ENCODE measurements at places on chromosomes 6 and 20. TPM values are rescaled to one million over a fixed set of nuclear protein-coding genes. Genes with fewer than 3 reads are reported as not detected.

Gene SLPI
- total RNA-seq: 10.5 TPM

Gene KIFC1
- 44.5 TPM for total RNA-seq

Gene GCNT2
- total RNA-seq: 9.8 TPM

Gene PKIB
- total RNA-seq: 0.73 TPM

Gene ASIP
- total RNA-seq: not detected

Gene KCNK16
- not detected for total RNA-seq

Gene C20orf96
- 9.4 TPM for total RNA-seq

Gene KCTD20
- total RNA-seq: 25.1 TPM

Gene RPS10
- total RNA-seq: 2,113 TPM

Gene GFRAL
- total RNA-seq: not detected

Gene FAM83B
- 0.13 TPM for total RNA-seq

Gene LRP11
- 33.8 TPM for total RNA-seq

Gene ARHGAP18
- 4.2 TPM for total RNA-seq

Gene EDN1
- 42.8 TPM for total RNA-seq

Gene OPRL1
- total RNA-seq: 0.48 TPM

Gene UBE2C
- total RNA-seq: 249 TPM

Gene IL20RA
- total RNA-seq: 0.02 TPM
